Frontal cortex (tissue), 4 donors: ENCODE measurements at places on chromosomes 5 and 9.

- no peak for DNase-seq
Observed at GRCh38 chr5:100950985-100951384, 47.9 kb upstream of the ST8SIA4 start.

DNA sequence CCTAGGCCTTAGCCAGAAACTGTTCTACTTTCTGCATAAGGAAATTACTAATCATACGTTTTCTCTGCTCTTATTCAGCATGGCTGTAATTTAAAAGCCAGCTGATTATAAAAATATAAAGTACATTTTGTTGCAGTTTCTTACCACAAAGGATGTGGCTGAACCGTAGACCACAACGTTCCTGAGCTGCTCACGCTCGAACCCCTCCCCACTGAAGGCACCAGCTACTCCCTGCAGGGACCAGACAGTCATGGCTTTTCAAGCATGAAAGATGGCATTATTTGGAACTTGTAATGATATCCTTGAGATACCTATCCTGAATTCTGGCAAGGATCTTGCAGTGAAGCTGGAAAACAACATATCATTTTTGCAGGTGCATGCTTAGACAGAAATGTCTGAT lies 91.8 kb upstream of the DMRT1 start:
- no peak for DNase-seq

GRCh38 chr5:14397717-14398116 lies 183.9 kb upstream of the OTULINL start:
- DNase-seq: no peak

DNA sequence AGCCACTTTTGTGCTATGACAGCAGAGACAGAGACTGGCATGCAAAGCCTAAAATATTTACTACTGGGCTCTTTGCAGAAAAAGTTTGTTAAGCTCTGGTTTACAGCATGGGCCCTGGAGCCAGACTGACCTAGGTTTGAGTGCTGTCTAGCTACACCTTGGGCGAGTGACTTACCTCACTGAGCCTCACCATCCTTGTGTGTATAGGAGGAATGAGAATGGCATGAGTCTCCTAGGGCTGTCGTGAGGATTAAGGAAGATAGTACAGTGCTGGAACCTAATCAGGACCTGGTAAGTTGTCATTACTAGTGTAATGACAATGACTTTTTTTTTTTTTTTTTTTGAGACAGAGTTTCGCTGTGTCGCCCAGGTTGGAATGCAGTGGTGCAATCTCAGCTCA lies 65.2 kb downstream of the MSX2 start:
- DNase-seq: no peak

- DNase-seq: peak; percentile 43
Observed at GRCh38 chr5:178346607-178347334, 114.2 kb upstream of the PHYKPL start.

- DNase-seq: no peak
Observed at GRCh38 chr5:8474569-8474930, 605.6 kb downstream of the MTRR start.

GRCh38 chr5:55902696-55903095 lies 51.5 kb downstream of the IL31RA start:
- no peak for DNase-seq

DNA sequence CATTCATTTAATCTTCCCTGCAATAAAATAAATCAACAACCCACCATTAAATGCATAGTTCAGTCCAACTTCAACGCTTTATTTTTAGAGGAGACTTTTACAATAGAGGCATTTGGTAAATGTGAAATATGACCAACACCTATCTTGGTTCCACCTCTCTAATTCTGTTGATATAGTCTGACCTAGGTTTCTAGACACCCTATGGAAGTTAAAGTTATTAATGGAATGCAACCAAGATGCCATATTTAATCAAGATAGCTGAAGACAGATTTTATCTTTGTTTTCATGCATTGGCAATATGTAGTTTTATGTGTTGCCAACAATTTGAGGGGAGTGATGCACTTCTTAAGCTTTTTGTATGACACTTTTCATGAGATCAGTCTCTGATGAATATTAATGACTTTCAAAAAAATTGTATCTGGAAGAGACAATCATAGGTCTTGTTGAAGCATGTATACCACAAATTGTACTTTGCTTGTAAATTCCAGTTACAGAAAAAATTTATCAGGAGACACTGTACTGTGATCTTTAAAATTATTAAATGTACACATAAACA lies 101.7 kb upstream of the IFNK start:
- DNase-seq: no peak

GRCh38 chr5:179930788-179931473 lies 23.2 kb upstream of the TBC1D9B start:
- no peak for DNase-seq

DNA sequence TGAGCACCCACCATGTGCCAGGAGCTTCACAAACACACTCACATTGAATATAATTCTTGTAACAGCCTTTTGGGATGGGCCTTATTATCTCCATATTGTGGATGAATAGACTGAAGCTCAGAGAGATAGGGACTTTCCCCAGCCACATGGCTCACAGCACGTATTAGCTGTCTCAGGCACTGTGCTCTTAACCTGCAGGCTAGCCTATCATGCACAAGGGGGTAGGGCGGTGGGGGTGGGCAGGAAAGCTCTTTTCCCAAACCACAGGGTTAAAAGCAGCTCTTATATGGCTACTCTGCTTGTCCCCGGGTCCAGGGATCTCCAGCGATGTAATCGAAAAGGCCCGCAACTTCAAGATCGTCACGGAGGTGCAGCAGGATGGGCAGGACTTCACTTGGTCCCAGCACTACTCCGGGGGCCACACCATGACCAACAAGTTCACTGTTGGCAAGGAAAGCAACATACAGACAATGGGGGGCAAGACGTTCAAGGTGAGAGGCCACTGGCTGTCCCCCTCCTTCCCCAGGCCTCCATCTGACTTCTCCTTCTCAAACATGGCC lies 2.6 kb downstream of the FABP6 start:
- no peak for DNase-seq

GRCh38 chr5:147986134-147986757 lies 77.5 kb upstream of the SPINK5 start:
- DNase-seq: no peak

- no peak for DNase-seq
Observed at GRCh38 chr5:148911386-148911785, 85.0 kb downstream of the ADRB2 start.

GRCh38 chr5:68423154-68423811 lies 207.7 kb downstream of the PIK3R1 start:
- no peak for DNase-seq

- no peak for DNase-seq
Observed at GRCh38 chr5:37645707-37646106, 194.1 kb downstream of the GDNF start.

DNA sequence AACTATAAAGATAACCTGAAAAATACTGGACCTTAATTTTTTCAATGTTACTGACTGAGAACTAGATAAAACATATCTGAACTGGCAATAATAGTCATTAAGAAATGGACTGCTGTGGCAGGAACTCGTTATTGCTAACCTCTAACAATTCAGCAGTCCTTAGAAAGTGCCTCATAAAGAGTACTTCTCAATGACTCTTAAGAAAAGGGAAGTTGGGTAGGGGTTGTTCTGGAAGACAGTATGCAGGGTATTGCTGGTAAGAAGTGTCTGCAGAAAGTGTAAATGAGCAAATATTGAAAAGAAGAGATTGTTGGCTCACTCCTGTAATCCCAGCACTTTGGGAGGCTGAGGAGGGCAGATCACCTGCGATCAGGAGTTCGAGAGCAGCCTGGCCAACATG lies 27.9 kb downstream of the FOXD1 start:
- DNase-seq: no peak

DNA sequence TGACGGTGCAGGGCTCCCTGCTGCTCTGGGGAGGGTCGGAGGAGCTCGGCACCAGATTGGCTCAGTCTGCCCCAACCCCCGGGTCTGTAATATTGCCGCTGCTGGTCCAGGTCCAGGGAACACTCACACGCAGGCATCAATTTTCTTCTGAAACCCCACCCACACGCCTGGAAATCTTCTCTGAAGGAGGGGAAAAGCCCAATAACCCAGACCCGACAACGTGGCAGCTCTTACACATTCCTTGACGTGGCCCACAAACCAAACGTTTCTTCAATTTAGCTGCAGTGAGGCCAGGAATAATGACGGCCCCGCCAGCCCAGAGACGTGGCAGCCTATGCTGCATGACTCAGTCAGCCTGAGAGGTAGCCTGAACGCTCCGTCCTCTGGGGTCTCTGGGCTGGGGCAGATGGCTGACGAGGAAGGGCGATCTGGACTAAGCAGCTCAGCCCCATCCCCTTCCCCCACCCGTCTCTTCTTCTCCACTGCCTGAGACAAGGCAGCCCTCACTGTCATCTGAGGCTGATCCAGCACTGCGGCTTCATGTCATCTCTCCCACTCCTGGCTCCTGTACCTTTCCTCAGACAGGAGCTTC lies 9.9 kb upstream of the SPARC start:
- no peak for DNase-seq

- no peak for DNase-seq
Observed at GRCh38 chr5:156922207-156922792, 40.7 kb downstream of the TIMD4 start.

- DNase-seq: no peak
Observed at GRCh38 chr9:114613087-114613486, 2.0 kb downstream of the TMEM268 start.

- no peak for DNase-seq
Observed at GRCh38 chr5:5363045-5363444, 59.4 kb upstream of the ICE1 start.

- no peak for DNase-seq
Observed at GRCh38 chr9:79651251-79651795, 79.6 kb downstream of the TLE4 start.

DNA sequence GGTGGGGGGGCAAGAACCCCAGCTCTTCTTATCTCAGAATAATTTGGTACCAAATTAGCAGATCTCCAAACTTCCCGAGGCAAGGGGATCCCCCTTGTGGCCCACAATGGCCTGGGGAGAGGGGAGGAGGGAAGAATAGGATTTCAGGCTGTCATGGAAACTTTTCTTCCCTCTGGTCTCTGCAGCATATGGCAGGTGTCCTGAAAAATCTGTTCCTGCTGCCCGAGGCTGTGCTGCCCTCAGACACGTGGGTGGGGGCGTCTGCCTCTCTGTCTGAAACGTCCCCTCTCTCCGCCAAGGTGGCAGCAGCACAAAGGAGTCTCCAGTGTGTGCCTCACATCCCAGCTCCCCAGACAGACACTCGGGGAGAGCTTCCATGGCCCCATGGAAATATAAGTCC lies 34.0 kb downstream of the CCNJL start:
- no peak for DNase-seq

GRCh38 chr5:154118385-154118784 lies 72.1 kb upstream of the GALNT10 start:
- no peak for DNase-seq

- no peak for DNase-seq
Observed at GRCh38 chr9:94864196-94864595, 137.7 kb downstream of the AOPEP start.

GRCh38 chr9:120856700-120857099 lies 14.0 kb upstream of the PSMD5 start:
- DNase-seq: no peak
